ENCODE measurements at places on chromosomes 7 and 10. TPM values are rescaled to one million over a fixed set of nuclear protein-coding genes. Genes with fewer than 3 reads are reported as not detected.

- H3K27ac ChIP-seq, result no peak overlapping the region
- H3K27me3 ChIP-seq, result peaks cover 66% of the 10 kb centered on the region
- H3K4me3 ChIP-seq, result no peak overlapping the region
- DNase-seq, result no peak
- H3K4me1 ChIP-seq, result no peaks in the 10 kb centered on the region
Observed at GRCh38 chr10:96097865-96098264, 32.2 kb upstream of the ZNF518A start.

- peak overlapping the region; percentile 86 for H3K4me3 ChIP-seq
- no peak for DNase-seq
- no peaks in the 10 kb centered on the region for H3K36me3 ChIP-seq
- H3K27ac ChIP-seq, result no peak overlapping the region
Observed at GRCh38 chr10:31604096-31604495, 285.1 kb downstream of the ZEB1 start.

DNA sequence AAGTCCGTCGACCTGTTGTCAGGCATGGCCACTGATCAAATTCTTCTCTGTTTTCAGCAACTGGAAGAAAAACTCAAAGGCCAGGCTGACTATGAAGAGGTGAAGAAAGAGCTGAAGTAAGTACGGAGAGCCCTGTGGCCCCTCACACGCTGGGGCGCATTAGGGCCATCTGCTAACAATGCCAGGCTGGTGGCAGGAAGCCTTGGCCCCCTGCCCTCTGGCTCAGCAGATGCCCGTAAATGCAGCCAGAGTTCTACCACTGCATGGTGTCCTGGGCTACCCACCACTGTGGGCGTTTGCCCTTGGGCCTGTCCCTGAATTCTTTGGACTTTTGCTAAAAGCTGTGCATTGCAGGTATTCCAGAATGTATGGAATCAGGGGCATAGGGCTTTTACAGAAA, 96.9 kb upstream of the SH2B2 start:
- no peaks in the 10 kb centered on the region for H3K27me3 ChIP-seq
- no peak overlapping the region for H3K27ac ChIP-seq
- H3K36me3 ChIP-seq, result peaks cover 7% of the 10 kb centered on the region
- no peak for DNase-seq

- DNase-seq, result no peak
- no peak overlapping the region for H3K27ac ChIP-seq
Observed at GRCh38 chr10:64113792-64114191, 592.6 kb downstream of the REEP3 start.

DNA sequence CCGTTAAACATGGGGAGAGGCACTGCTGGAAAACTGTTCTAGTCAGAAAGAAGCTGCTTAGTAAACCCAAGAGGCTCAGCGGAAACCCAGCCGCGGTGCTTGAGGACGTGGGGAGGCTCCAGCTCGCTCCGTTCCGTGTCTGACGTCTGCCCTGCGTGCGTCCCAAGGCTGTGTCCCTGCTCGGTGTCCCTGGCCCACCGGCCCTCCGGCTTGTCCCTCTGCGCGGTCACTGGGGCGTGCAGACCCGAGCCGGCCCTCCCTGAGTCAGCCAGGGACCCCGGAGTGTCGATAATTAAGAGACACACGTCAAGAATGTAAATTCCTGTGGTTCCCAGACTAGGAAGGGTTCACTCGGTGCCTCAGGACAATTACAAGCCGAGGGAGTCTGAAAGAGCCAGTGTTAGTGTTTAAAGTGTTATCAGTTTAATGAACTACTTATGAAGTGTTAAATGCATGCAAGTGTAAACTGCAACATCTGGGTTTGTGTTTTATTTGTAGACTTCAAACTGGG, 98.9 kb downstream of the WDR11 start:
- H3K27me3 ChIP-seq, result peaks cover 48% of the 10 kb centered on the region
- H3K36me3 ChIP-seq, result peaks cover 2% of the 10 kb centered on the region
- H3K27ac ChIP-seq, result no peak overlapping the region
- H3K4me1 ChIP-seq, result peaks cover 7% of the 10 kb centered on the region
- DNase-seq, result no peak

Gene CREB3L2
- total RNA-seq, result 14.1 TPM

DNA sequence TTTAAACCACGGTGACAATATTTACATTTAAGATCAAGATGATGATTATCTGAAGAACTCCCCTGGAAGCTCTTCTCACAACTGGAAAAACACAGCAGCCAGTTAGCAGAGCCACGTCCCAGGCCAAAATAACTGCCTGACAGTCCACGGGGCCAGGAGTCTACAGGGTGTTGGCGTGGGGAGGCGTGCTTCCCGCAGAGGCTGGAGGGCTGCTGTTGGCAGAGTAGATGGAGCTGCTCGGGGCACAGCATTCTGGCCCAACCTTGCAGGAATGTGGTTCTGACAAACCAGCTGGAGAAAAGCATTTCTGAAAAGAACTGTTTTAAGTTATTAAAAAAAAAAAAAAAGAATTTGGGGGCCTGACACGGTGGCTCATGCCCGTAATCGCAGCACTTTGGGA, 177.9 kb downstream of the EBF3 start:
- peaks cover 5% of the 10 kb centered on the region for H3K36me3 ChIP-seq
- DNase-seq, result no peak
- H3K4me3 ChIP-seq, result no peak overlapping the region

- H3K27me3 ChIP-seq, result no peaks in the 10 kb centered on the region
- H3K27ac ChIP-seq, result no peak overlapping the region
- H3K36me3 ChIP-seq, result no peaks in the 10 kb centered on the region
- no peak overlapping the region for H3K4me3 ChIP-seq
- DNase-seq, result no peak
Observed at GRCh38 chr7:109582211-109582610, 1012.5 kb downstream of the DNAJB9 start.

Gene SPRN
- total RNA-seq, result not detected

- peaks cover under 1% of the 10 kb centered on the region for H3K27me3 ChIP-seq
- H3K4me1 ChIP-seq, result peaks cover 8% of the 10 kb centered on the region
- DNase-seq, result no peak
- no peak overlapping the region for H3K27ac ChIP-seq
- H3K4me3 ChIP-seq, result no peak overlapping the region
- no peaks in the 10 kb centered on the region for H3K36me3 ChIP-seq
Observed at GRCh38 chr7:75743455-75743859, 4.7 kb upstream of the HIP1 start.

DNA sequence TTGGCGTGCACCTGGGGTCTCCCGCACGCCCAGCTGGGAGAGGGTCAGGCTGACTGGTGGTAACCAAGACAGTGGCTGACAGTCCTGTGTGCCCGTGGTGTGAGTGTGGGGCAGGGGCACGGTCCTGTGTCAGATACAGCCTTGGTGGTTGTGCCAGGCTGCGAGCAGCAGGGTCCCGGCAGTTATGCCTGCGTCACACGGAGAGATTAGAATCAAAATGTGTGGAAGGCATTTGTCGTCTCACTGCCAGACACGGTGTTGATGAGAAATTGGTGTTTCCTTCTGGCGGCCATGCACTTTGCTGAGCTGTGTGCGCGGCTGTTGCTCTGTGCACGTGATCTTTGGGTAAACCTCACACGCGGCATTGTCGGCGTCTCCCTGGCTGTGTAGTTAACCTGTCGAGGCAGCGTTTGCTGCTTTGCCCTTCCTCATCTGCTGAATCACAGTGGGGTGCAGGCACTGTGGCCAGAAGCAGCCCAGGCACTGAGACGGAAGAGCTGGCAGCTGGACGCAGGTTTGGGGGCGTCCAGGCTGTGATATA, 87.7 kb downstream of the NKX6-2 start:
- no peaks in the 10 kb centered on the region for H3K4me1 ChIP-seq
- H3K27me3 ChIP-seq, result no peaks in the 10 kb centered on the region
- DNase-seq, result no peak
- no peak overlapping the region for H3K4me3 ChIP-seq
- H3K36me3 ChIP-seq, result peaks cover 23% of the 10 kb centered on the region
